Amniotic stem cell (primary cell): ENCODE measurements at places on chromosomes 1 and 21.

DNA sequence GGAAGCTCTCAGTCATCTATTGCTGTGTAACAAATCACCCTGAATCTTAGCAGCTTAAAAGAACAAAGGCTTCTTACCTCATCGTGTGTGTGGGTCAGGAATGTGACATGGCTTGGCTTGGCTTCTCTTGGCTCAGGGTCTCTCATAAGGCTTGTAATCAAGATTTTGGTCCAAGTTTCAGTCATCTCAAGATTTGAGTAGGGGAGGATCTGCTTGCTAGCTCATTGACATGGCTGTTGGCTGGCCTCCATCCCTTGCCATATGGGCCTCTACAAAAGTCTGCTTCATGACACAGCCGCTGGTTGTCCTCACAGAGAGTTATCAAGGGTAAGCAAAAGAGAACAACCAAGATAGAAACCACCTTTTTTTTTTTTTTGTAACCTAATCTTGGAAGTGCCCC lies 207.7 kb downstream of the PTPRC start:
- DNase-seq = no peak

DNA sequence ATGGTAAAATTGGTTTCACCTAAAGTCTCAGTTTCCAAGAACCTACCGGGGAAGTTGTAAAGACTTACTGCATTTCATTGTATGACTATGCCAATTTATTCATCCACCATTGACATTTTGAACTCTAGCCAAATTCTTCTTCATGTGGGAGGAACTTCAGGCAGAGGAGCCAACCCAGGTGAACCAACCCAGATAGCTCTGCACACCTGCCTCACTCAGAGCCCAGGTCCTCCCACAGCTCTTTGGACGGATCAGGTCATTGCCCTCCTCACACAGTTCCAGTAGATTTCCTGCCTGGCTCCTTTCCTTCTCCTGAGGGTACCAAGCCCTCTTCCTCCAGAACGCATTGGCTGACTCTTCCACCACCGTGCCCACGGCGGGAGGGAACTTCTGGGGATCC lies 121.7 kb downstream of the DTL start:
- no peak for DNase-seq

- DNase-seq = no peak
These were observed 2.6 kb downstream of the PADI1 start for GRCh38 chr1:17207540-17207939.

GRCh38 chr1:2078170-2078569 lies 28.0 kb downstream of the PRKCZ start:
- no peak for DNase-seq

- no peak for DNase-seq
These were observed 1.8 kb downstream of the SHC1 start for GRCh38 chr1:154968731-154969130.

- no peak for DNase-seq
These were observed 206.2 kb upstream of the PTBP2 start for GRCh38 chr1:96515430-96515829.

GRCh38 chr1:18830596-18830995 lies 28.9 kb downstream of the TAS1R2 start:
- no peak for DNase-seq

- DNase-seq = no peak
These were observed 45.9 kb upstream of the COL6A2 start for GRCh38 chr21:46051821-46052675.
